PC-9 (cell line): ENCODE measurements at places on chromosomes 7 and 10. TPM values are rescaled to one million over a fixed set of nuclear protein-coding genes. Genes with fewer than 3 reads are reported as not detected.

The LRRC18 gene
- not detected in 2 replicates for total RNA-seq

The CALHM1 gene
- not detected in 2 replicates for total RNA-seq

DNA sequence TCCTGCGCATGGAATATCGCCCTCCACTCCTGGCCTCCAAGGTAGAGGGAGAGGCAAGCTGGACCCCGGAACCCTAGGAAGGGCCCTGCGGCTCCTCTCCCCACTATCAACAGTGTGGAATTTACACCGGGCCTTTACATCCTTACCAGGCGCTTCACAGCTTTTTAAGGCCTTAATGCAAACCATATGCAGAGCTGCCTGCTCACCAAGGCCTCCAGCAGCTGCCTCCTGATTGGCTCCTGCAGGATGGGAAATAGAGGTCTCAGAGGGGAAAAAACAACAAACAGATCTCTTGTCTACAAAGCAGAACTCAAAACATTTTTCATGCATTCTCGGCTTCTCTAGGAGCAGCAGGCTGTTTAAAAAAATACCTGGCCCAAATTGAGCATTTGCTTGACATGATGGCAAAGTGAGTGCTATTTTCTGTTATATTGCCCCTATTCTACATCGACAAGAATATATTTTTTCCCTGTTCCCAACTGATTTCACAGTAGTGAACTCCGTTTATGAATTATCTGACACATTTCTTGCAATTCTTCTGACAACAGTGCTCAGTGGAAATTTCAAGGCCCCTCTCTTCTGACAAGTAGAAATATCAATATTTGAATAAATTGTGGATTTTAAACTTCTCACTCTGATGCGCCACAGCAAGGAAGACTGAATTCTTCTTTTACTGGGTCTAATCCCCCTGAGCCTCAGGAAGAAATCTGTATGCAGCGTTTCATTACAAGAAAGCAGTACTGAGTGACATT, 51.7 kb downstream of the EBF3 start:
- no peak overlapping the region for H3K27ac ChIP-seq
- peaks cover 65% of the 10 kb centered on the region for H3K27me3 ChIP-seq
- no peak for DNase-seq
- H3K36me3 ChIP-seq: no peaks in the 10 kb centered on the region

GRCh38 chr7:10237306-10237705, 736.4 kb upstream of the PHF14 start:
- no peaks in the 10 kb centered on the region for H3K27me3 ChIP-seq
- H3K4me3 ChIP-seq: no peak overlapping the region
- no peaks in the 10 kb centered on the region for H3K36me3 ChIP-seq
- no peak for DNase-seq
- H3K27ac ChIP-seq: no peak overlapping the region
- H3K4me1 ChIP-seq: no peaks in the 10 kb centered on the region

The SAP25 gene
- total RNA-seq: 11.0 and 15.3 TPM in 2 replicates

The PFKFB3 gene
- 37.8 and 54.7 TPM in 2 replicates for total RNA-seq

- peaks cover 6% of the 10 kb centered on the region; the same call in 1 of the 2 replicates for H3K36me3 ChIP-seq
- H3K27me3 ChIP-seq: no peaks in the 10 kb centered on the region
- no peak for DNase-seq
- no peak overlapping the region for H3K4me3 ChIP-seq
Observed at GRCh38 chr7:2971914-2972834, 71.5 kb downstream of the CARD11 start.

DNA sequence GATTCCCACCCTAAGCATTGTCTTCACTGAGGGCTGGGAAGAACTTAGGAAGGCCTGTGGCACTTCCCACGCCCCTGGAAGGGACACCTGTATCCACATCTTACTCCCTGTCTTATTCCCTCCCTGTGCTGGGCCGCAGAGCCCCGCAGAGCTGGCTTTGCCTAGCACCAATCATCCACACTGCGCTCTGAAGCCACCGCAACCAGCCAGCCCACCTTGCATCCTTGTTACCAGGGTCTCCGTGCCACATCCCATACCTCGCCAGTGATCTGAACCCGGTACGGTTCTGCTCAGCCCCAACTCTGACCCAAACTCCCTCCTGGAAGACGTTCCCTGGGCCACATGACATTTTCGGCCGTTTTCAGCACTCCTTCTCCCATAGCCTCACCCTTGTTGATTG, 101.4 kb upstream of the PITRM1 start:
- DNase-seq: no peak
- no peaks in the 10 kb centered on the region for H3K27me3 ChIP-seq
- H3K4me3 ChIP-seq: no peak overlapping the region
- no peaks in the 10 kb centered on the region for H3K36me3 ChIP-seq
- H3K27ac ChIP-seq: no peak overlapping the region
- H3K4me1 ChIP-seq: no peaks in the 10 kb centered on the region

The AGAP4 gene
- total RNA-seq: 24.2 and 31.4 TPM in 2 replicates

The LZTS2 gene
- 32.5 and 39.5 TPM in 2 replicates for total RNA-seq

The AS3MT gene
- total RNA-seq: 0.22 TPM in 1 of 2 replicates, not detected in the other

DNA sequence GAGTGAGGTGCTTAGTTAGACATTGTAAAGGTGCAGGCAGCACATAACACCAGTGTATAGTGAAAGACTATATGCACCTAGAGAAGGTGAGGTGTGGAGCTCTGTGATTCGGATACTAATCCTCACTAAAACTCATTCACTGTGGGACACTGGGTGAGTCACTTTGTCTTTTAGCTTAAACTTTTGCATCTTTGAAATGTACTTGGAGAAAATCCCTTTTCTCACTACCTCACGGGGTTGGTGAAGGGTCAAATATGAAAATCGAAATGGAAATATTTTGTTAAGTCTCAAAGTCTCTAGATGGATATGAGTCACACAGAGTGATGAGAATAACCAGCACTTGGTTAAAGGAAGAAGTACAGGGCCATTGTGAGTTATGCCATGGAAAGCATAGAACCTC, 38.0 kb downstream of the MDFIC start:
- H3K27me3 ChIP-seq: no peaks in the 10 kb centered on the region
- no peaks in the 10 kb centered on the region for H3K4me1 ChIP-seq
- no peak overlapping the region for H3K4me3 ChIP-seq
- H3K27ac ChIP-seq: no peak overlapping the region

GRCh38 chr10:30550967-30551815, 78.4 kb downstream of the LYZL2 start:
- H3K27me3 ChIP-seq: no peaks in the 10 kb centered on the region
- H3K4me1 ChIP-seq: no peaks in the 10 kb centered on the region; the same call in 1 of the 2 replicates
- no peak overlapping the region for H3K4me3 ChIP-seq
- H3K36me3 ChIP-seq: no peaks in the 10 kb centered on the region

DNA sequence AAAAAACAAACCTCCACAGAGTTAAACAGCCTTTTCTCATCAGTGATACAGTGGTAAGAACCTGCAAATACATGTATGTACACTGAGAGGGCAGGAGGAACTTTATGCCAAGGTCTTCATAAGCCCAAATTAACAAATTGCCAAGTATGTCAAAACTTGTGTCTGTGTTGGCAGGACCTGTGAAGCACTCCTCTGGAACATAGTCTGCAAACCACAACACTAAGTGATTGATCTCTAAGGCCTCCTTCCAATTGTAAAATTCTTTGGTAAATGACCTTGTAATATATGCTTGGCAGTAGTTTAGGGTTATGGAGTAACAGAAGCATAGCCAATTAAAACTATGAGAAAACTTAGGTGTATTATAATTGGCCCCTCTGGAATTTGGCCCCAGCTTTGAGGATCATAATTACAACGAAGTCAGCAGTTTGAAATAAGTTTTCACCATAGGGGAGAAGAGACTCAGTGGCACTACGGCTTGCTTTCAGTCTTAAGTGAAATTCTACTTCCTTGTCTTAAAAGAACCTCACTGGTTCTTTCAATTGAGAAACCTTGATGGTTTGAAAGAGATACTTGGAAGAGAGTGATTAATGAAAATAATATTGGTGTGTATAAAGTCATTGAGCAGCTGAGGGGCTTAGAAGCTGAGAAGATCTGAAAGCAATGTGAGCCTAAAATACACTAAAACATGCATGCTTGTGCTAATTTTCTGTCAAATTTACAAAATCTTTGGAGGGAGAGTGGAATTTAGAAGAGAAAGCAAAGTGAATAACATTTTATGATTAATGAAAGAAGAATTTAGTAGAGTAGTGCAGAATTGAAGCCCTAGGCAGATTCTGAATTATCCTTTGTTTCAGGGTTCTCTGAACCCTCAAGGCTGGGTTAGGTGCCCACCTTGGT, 57.6 kb downstream of the CNNM2 start:
- H3K4me1 ChIP-seq: no peaks in the 10 kb centered on the region
- H3K27ac ChIP-seq: no peak overlapping the region
- no peak for DNase-seq
- no peaks in the 10 kb centered on the region for H3K27me3 ChIP-seq

- H3K4me3 ChIP-seq: no peak overlapping the region
- no peaks in the 10 kb centered on the region for H3K27me3 ChIP-seq
- no peaks in the 10 kb centered on the region for H3K4me1 ChIP-seq
- no peak for DNase-seq
- no peak overlapping the region for H3K27ac ChIP-seq
Observed at GRCh38 chr7:92432299-92432946, 14.9 kb upstream of the GATAD1 start.

- no peak overlapping the region for H3K4me3 ChIP-seq
- no peak for DNase-seq
- no peak overlapping the region for H3K27ac ChIP-seq
- no peaks in the 10 kb centered on the region for H3K36me3 ChIP-seq
- H3K27me3 ChIP-seq: no peaks in the 10 kb centered on the region
- no peaks in the 10 kb centered on the region for H3K4me1 ChIP-seq
Observed at GRCh38 chr10:79020605-79021004, 48.2 kb upstream of the ZMIZ1 start.

The TUBAL3 gene
- 0.35 and 0.52 TPM in 2 replicates for total RNA-seq
